Muscle of leg (tissue), 16 donors: ENCODE measurements at places on chromosomes 7 and 10.
A peak's percentile ranks its signal among the peaks of the same experiment; 100 is the strongest.

DNA sequence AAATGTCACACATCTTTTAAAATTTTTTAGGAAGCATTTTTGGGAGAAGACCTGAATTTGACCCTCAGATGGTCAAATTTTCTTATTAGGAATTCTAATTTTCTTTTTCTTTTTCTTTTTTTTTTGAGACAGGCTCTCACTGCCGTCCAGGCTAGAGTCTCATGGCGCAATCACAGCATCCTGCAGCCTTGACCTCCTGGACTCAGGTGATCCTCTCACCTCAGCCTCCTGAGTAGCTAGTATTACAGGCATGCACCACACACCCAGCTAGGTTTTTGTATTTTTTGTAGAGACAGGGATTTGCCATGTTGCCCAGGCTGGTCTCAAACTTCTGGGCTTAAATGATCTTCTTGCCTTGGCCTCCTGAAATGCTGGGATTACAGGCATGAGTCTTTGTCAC lies 65.4 kb downstream of the AKAP9 start:
- DNase-seq: no peak

GRCh38 chr10:21022821-21023220 lies 125.7 kb upstream of the NEBL start:
- peak; percentile 79 for DNase-seq

- DNase-seq: no peak
Measured at GRCh38 chr10:43253461-43254198, 13.2 kb downstream of the RASGEF1A start.

DNA sequence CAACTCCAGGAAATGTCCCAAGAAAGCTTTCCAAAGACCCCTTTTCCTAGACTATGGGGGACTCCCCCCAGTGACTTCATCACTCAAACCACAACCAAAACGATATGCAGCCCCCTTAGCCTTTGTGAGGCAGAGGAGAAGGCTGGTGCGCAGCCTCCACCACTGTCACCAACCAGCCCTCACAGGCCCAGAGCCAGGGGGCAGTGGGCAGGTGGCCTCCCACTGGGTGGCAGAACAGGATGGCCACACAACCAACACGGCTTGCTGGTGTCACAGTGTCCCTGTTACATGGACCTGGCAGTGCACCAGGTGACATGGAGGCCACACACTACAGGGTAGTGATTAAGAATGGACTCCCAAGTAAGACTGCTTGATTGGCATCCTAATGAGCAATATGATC lies 172.0 kb downstream of the PLXNA4 start:
- no peak for DNase-seq

DNA sequence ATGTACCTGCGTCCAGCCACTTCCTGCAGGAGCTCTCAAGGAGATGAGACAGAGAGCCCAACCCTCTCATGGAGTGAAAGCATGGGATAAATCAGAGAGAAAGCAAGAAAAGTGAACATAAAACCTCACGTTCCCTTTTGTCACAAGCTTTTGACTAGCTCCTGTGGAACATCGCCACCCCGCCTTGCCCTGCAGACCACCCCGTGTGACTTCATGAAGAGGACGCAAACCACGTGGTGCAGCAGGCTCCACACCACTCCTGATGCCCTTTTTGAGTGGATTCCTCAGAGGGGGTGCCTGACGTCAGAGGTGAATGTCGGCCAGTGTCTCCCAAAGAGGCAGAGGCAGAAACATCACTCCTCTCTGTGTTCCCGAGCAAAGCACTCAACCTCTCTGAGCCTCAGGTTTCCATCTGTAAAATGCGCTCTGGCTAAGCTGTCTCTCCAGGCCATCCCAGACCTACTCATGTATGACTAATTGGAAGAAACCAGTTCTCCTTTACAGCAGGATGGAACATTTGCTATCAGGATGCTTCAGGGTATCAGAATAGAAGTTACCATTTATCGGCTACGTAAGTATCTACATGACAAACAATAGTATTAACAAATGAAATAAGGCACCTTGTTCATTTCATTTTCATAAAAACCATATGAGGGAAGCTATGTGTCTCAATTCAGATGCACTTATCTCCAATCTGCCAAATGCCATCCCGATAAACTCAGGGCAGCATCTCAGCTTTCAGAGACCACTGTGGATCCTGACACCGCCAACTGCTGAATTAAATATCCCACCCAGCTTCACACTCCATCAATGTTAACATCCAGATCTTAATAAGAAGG lies 5.3 kb downstream of the ZNF488 start:
- DNase-seq: no peak

DNA sequence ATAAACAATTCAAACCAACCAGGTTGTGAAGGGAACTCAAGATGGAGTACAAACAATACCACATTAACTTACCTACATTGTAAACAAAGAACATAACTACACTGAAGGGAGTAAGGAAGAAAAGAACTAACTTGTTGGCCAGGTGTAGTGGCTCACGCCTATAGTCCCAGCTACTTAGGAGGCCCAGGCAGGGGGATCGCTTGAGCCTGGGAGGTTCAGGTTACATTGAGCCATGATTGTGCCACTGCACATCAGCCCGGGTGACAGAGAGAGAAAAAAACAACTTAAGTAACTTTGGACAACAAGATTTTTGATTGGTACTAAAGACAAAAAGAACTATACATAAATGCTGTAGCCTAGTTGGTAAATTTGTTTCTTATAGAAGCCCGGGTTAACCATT lies 68.8 kb downstream of the TRIL start:
- no peak for DNase-seq

GRCh38 chr10:63713191-63714144 lies 192.3 kb downstream of the REEP3 start:
- peak; percentile 98 for DNase-seq

GRCh38 chr10:13401142-13401541 lies 53.0 kb upstream of the SEPHS1 start:
- DNase-seq: no peak

DNA sequence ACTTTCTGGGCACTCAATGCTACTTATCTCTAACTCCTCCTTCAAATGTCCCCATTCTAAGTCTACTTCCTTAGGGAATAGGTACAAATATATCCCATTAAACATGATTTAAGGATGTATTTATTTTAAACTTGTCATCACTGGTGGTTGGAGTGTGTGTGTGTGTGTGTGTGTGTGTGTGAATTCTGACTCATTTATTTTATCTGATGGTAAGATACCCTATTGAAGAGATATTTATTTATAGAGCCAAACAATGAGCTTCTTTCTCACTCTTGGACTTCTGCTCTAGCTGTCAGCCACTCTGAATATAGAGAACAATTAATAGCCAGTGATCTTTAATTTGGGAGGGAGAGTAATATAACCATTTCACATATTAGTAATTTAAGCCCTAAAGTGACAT lies 17.8 kb upstream of the MAGI2 start:
- no peak for DNase-seq

DNA sequence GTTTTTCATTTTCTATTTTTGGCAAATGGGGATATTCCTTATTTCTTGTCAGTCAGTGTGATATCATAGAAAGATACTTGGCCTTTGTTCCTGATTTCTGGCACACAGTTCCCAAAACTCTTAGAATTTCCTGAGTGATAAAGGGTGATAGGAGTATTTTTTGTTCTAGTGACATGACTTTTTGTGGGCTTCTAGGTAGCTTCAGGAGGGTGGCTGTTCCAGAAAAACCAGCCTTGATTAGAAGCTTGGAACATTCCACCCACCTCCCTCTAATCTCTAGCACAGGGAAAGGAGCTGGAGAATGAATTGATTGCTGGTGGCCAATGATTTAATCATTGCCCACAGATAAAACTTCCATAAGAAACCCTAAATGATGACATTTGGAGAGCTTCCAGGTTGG lies 17.2 kb upstream of the BPGM start:
- no peak for DNase-seq

- DNase-seq: no peak
Measured at GRCh38 chr7:2475678-2476015, 551 bp downstream of the GRIFIN start.

GRCh38 chr7:150451097-150451793 lies 815 bp downstream of the GIMAP8 start:
- DNase-seq: peak; percentile 68

DNA sequence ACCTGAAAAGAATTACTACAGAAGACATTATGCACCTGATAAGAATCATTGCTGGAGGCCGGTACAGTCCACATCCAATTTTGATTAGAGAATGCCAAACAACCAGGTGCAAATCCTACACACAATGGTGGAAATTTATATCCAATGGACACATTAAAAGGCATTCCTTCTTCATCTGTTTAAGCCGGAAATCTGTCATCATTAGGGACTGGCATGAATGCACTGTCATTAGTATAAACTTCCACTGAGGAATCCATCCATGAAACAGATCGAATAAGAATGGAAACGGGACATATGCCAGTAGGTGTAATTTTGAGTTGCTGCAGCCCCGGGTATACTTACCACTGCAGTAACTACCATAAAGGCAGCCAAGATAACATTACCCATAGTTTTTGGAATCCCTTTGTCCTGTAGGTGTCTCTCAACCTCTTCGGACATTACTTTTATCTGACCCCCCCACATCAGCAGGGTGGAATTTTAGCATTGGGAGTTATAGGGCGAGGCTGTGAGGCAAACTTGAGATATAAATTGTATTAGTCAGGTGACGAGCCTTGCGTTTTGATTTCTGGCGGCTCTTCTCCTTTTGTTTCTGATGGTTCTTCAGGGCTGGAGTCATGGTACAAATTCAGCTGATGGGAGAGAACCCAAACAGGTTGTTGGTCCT lies 36.5 kb upstream of the AKR1C2 start:
- DNase-seq: no peak

DNA sequence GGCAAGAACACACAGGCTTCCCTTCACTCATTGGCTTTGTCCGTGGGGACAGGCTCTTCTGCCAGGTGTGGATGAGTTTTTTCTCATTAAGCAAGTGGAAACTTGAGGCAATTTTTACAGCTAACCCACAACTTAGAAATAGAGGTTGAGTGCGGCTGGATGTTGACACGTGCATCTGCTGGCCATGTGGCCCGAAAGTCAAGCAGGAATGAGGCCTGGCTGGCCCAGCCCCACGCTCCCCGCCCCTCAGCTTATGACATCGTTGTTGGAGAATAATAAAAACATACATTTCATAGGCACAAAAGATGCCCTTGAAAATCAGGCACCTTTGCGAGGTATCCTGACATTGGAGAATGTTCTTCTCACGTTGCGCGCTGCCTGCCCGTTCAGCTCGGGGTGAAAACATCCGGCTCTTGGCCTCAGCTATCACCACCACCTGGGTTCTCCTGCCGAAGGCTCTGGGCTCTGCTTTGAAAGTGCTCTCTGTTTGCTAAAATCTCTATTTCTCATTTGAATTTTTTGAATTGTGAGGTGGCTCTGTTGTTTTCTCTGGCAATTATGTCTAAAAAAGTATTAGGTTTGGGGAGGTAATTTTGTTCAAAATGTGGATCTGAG lies 310.7 kb downstream of the WDR37 start:
- no peak for DNase-seq

DNA sequence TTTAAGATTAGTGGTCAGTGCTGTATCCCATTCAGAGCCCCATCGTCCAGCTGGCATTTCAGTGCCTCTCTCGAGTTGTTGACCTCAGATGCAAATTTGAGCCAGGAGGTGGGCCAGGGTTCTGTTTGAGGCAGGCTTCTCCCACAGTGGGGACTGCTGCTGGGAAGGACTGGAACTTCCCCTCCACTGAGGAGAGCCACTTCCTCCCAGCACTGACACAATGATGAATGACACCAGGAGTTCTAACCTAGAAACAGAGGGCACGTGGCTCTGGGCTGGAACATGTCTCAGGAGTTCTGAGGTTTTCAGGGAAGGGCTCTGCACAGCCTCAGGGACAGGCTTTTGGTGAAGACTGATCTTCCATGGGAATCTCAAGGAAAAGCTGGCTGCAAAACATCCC lies 18.3 kb upstream of the BTBD16 start:
- no peak for DNase-seq

GRCh38 chr10:75294031-75294437 lies 58.3 kb upstream of the COMTD1 start:
- peak; percentile 41 for DNase-seq

- DNase-seq: no peak
Measured at GRCh38 chr7:148253629-148254028, 336.9 kb upstream of the C7orf33 start.

- peak; percentile 7 for DNase-seq
Measured at GRCh38 chr7:156608173-156608478, 32.4 kb upstream of the RNF32 start.

DNA sequence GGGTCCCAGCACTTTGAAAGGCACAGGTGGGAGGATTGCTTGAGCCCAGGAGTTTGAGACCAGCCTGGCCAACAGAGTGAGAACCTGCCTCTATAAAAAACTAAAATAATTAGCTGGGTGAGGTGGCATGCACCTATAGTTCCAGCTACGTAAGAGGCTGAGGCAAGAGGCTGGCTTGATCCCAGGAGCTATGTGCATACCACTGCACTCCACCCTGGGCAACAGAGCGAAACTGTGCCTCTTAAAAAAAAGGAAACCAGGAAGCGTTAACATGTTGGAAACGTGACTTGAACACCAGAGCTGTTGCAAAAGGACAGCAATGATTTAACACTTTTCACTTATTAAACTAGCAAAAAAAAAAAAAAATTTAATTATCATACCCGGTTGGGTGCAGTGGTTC lies 12.6 kb downstream of the BAZ1B start:
- no peak for DNase-seq

DNA sequence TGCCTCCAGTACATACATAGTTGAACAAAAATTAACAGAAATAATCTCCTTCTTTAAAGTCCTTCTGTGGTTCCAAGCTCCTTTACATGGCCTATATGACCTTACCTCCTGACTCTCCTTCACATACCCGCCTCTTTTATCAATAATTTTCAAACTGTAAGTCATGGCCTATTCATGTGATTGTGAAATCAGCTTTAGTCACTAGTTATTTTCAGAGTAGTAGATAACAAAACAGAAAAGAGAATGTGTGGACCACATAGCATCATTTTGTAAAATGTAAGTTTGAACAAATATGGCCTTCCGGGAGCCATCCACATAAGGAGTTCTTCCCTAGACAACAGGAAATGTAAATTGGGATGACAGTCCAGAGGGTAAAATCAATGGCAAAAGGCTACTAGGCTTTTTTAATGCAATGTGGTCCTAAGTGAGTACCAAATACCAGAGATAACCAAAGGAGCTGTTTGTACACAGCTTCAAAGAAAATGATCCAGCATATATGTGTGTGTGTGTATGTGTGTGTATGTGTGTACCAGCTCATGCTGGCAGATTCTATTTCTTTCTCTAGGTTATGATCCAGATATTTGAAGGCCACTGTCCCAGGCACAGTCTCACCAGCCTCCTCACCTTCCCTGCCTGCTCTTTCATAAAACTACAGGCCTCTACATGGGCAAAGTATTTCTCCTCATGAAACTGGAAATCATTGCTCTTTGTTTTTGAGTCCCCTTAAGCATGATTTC lies 12.3 kb upstream of the FAM133B start:
- no peak for DNase-seq

- DNase-seq: no peak
Measured at GRCh38 chr7:33726582-33726981, 178.8 kb upstream of the BMPER start.
